Activated T-helper 1 cell treated with anti-CD3 and anti-CD28 coated beads, Interleukin-12 subunit alpha, Interleukin-12 subunit beta, Interleukin-2, Interleukin-4 antibody, amounts not matched to agents 30 ng/mL and 10 ng/mL and 1 ng/mL, durations not matched to agents 14 hours and 24 hours and 36 hours (primary cell): ENCODE measurements at places on chromosomes 7 and 10. TPM values are rescaled to one million over a fixed set of nuclear protein-coding genes. Genes with fewer than 3 reads are reported as not detected.

DNA sequence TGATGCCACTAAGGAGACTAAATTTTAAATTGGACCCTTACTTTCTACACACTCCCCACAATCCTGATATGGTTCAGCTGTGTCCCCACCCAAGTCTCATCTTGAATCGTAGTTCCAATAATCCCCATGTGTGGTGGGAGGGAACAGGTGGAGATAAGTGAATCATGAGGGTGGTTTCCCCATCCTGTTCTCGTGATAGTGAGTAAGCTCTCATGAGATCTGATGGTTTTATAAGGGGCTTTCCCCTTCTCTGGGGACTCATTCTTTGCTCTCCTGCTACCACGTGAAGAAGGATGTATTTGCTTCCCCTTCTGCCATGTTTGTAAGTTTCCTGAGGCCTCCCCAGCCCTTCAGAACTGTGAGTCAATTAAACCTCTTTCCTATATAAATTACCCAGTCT lies 18.4 kb upstream of the BET1 start:
- no peak for DNase-seq

GRCh38 chr10:22681783-22682183 lies 32.6 kb downstream of the PIP4K2A start:
- peak; percentile 37 for DNase-seq

DNA sequence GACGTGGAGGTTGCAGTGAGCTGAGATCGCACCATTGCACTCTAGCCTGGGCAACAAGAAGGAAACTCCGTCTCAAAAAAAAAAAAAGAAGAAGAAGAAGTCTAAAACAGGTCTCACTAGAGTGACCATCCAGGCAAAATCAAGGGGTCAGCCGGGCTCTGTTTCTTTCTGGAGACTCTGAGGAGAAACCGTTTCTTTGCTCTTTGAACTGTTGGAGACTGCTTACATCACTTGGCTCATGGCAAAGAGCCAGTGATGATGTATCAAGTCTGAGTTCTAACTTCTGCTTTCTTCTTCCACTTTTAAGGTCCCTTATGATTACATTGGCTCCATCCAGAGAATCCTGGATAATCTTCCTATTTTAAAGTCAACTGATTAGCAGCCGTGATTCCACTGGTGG lies 306.8 kb downstream of the WDR11 start:
- no peak for DNase-seq

- no peak for DNase-seq
Observed at GRCh38 chr7:157538321-157538720, 201.5 kb downstream of the DNAJB6 start.

DNA sequence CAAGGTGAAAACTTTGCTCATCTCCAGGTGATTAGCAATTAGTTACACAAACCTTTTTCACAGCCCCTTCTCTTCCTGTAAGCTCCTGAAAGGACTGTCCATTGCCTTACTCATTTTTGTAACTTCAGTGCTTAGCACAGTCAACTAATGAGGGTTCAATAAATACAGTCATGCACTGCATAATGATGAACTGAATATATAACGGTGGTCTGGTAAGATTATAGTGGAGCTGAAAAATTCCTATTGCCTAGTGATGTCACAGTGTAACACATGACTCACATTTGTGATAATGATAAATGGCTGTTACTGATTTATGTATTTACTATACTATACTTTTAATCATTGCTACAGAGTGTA lies 12.9 kb upstream of the FAM133B start:
- no peak for DNase-seq

DNA sequence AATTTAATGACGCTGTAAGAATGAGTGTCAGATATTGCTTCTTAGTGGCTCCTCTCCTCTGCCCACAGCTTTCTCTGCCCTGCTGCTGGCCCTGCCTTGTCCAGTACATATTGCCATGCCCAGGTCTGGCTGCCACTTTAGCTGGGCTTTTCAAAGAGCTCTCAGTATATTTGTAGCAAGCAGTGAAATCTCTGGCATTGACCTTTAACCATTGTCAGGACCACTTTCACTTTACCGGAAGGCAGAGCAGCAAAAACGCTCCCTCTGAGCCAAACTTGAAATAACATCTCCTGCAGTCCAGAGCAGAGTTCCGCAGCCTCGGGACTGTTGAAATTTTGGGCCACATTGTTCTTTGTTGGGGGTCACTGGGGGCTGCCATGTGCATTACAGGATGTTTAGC lies 13.8 kb downstream of the PDSS1 start:
- no peak for DNase-seq

- no peak for DNase-seq
Observed at GRCh38 chr7:1535701-1536454, 5.4 kb downstream of the MAFK start.

GRCh38 chr7:131829947-131830558 lies 273.6 kb upstream of the PODXL start:
- DNase-seq, result no peak

- no peak for DNase-seq
Observed at GRCh38 chr7:42014625-42015618, 222.1 kb downstream of the GLI3 start.

- no peak for DNase-seq
Observed at GRCh38 chr7:69994886-69995542, 396.7 kb downstream of the AUTS2 start.

ARHGEF5 gene
- 8.0 and 9.1 TPM in 2 replicates for total RNA-seq

KBTBD2 gene
- total RNA-seq, result 29.0 and 34.0 TPM in 2 replicates

ZSCAN21 gene
- 6.8 and 9.8 TPM in 2 replicates for total RNA-seq

AKR1C4 gene
- total RNA-seq, result not detected in 2 replicates
